Activated CD4-positive, alpha-beta memory T cell treated with anti-CD3 and anti-CD28 coated beads for 36 hours (primary cell): ENCODE measurements at places on chromosomes 12 and 14.

GRCh38 chr14:105491366-105491973 lies 424 bp downstream of the TEDC1 start:
- peak; percentile 96 for DNase-seq

GRCh38 chr14:62745496-62745895 lies 299.8 kb downstream of the KCNH5 start:
- no peak for DNase-seq

- no peak for DNase-seq
These were observed 53.1 kb upstream of the GNPNAT1 start for GRCh38 chr14:52844262-52845060.

GRCh38 chr12:53808023-53808705 lies 56.4 kb upstream of the CISTR start:
- DNase-seq, result no peak

GRCh38 chr12:88310666-88311065 lies 168.6 kb downstream of the TMTC3 start:
- no peak for DNase-seq

DNA sequence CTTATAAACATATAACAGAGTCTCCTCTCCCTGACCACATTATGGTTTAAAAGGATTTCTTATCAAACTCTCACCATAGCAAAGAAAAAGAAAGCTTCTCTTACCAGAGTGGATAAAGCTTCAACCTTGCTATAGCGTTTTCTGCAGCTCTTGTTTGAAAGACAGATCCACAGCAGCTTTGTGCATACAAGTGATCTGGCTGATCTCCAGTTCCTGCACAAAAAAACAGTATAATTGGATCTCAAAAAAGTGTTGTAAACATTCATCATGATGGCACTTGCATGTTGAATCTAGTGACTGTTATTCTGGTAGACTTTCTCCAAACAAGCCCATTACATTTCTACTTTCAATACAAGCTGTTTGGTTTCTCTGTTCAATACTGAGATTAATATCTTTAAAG lies 178.9 kb upstream of the MGAT4C start:
- DNase-seq, result no peak

GRCh38 chr12:34393086-34393820 lies 371.0 kb downstream of the ALG10 start:
- DNase-seq, result no peak

- no peak for DNase-seq
These were observed 220.3 kb downstream of the FBXL14 start for GRCh38 chr12:1373901-1374735.

GRCh38 chr12:41418586-41418985 lies 230.5 kb downstream of the PDZRN4 start:
- no peak for DNase-seq

GRCh38 chr14:100434033-100434601 lies 111.0 kb downstream of the SLC25A47 start:
- DNase-seq, result no peak

- no peak for DNase-seq
These were observed 56.2 kb downstream of the LRFN5 start for GRCh38 chr14:41662780-41663472.

GRCh38 chr14:58669556-58670200 lies 31.9 kb downstream of the DACT1 start:
- DNase-seq, result no peak

GRCh38 chr12:13241833-13242488 lies 45.4 kb downstream of the EMP1 start:
- no peak for DNase-seq

- no peak for DNase-seq
These were observed 1029.8 kb upstream of the TMEM132C start for GRCh38 chr12:127237151-127237550.

GRCh38 chr12:120249266-120249874 lies 16.2 kb downstream of the PXN start:
- no peak for DNase-seq

GRCh38 chr12:132324841-132325732 lies 4.3 kb downstream of the GALNT9 start:
- no peak for DNase-seq

- no peak for DNase-seq
These were observed 529 bp downstream of the PHLDA1 start for GRCh38 chr12:76031081-76031413.

DNA sequence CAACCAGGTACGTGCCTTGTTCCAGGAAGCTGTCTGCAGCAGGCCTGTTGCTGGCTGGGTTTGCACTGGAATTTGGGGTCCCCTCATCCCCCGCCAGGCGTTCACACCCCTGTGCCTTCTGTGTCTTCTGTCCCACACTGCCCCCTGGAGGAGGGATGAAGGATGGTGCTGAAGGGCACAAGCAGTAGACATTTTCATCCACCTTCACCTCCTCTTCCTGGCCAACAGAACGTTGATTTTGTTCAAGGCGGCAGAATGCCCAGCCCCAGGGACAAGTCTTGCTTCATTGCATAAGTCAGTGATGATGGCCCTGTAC lies 122.1 kb downstream of the CALM1 start:
- peak; percentile 64 for DNase-seq

DNA sequence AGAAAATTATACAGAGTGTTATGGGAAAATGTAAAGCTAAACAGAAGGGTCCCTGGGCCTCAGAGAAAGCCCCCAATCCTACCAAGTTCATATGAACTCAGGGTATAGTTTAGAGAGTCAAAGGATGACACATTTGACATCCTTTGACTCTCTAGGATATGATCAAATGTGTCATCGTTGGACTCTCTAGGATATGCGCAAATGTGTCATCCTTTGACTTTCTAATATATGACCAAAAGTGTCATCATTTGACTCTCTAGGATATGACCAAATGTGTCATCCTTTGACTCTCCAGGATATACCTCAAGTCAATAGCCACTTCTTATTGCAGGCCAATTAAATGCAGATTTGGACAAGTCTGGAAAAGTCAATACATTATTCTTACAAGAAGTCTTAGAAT lies 204.8 kb upstream of the IGF1 start:
- no peak for DNase-seq

GRCh38 chr12:4789776-4790175 lies 69.6 kb downstream of the GALNT8 start:
- no peak for DNase-seq

DNA sequence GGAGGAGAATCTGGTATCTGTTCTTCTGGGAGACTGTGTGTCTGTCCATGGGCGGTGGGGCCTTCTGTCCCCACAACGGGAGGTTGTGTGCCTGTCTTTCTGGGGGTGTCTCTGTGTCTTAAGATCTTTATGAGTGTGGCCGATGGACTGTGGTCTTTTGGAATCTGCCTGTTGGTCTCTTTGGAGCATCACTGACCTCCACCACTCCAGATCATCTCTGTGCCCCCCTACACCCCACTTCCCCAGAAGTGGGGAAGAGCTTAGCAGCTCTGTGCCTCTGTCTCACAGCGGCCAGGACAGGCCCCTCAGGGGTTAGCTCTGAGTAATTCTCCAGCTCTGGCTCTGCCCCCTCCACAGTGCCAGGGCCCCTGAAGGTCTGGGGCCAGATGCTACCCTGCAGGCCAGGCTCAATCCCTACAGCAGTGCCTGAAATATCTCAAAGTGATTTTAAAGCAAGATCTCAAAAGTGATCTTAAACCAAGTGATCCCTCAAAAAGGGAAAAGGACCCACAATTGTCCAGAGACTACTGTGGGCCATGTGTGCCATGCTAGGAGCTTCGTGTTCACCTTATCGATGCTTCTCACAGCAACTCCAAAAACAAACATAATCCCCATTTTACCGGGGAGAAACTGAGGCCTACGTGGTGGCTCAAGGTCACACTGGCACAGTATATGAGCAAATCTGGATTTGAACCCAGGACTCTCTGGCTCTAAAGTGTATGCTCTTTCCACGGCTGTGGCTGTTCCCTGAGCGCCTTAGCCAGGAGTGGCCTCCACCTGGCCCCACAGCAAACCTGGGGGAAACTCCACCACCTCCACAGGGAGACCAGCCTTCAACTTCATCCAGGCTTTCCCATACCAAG lies 26.0 kb upstream of the KRT78 start:
- DNase-seq, result no peak

GRCh38 chr12:29492891-29493290 lies 4.6 kb downstream of the OVCH1 start:
- DNase-seq, result no peak

GRCh38 chr12:129886541-129886940 lies 17.3 kb downstream of the TMEM132D start:
- DNase-seq, result no peak

- no peak for DNase-seq
These were observed 141.9 kb downstream of the BTG1 start for GRCh38 chr12:92003701-92004100.

GRCh38 chr12:2265461-2266167 lies 212.8 kb downstream of the CACNA1C start:
- no peak for DNase-seq

- DNase-seq, result no peak
These were observed 9.8 kb upstream of the MFAP5 start for GRCh38 chr12:8672381-8672780.

GRCh38 chr12:132154941-132155770 lies 10.9 kb downstream of the NOC4L start:
- DNase-seq, result peak; percentile 29

GRCh38 chr12:130775953-130776856 lies 60.1 kb upstream of the RIMBP2 start:
- DNase-seq, result peak; percentile 86

GRCh38 chr12:74120644-74121043 lies 417.0 kb upstream of the ATXN7L3B start:
- DNase-seq, result no peak

DNA sequence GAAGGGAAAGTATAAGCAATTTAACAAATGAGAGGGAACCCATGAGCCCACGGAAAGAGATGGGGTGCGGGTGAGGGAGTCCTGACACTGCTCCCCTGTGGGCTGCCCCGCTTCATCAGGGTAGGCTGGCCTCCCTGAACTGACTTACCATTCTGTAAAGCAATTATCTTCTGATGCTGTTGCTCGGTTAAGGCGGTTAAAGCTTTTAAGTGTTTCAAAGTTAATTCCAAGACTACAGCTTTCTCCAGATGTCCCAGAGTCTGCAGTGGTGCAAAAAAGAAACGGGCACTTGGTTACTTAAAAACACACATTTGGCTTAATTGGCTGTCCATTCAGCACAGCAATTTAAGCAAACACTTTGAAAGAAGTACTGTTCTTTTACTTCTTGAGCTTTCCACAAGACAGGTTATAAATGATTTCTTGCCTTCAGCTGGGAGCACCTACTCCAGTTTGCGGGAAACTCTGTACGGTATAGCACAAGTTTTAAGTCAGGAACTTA lies 1.3 kb downstream of the BHLHE41 start:
- no peak for DNase-seq

GRCh38 chr12:67637718-67638117 lies 10.8 kb upstream of the DYRK2 start:
- DNase-seq, result no peak

DNA sequence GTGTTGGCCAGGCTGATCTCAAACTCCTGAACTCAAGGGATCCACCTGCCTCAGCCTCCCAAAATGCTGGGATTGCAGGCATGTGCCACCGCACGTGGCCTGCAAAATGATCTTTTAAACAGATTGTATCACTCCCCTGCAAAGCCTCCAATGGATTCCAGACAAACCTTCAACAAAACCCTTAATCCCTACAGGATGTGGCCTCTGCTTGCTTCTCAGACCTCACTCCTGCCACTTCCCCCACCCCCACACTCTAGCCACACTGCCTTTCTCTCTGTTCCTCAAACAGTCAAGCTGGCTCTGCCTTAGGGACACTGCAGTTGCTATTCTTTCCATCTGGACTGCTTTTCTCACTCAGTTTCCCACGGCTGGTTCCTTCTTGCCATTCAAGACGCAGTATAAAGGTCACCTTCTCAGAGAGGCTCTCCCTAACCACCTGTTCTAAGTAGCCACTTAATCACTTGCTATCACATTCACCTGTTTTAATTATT lies 47.3 kb upstream of the TMED10 start:
- peak; percentile 38 for DNase-seq

DNA sequence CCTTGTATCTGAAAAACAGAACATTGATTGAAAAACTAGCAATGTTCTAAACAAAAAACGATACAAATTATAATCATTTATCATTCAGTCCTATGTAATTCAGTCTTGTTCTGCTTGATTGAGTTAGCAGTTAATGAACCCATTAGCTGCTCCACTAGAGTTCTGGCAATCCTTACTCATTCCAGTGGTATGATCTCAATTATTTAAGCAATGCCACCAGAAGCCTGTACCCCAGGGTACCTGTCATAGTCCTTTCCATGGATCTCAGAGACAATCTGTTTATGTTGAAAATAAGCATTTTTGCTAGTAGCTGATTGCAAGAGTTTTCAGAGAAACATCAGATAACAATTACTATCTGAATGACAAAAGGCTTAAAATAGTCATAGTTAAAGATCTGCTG lies 115.9 kb downstream of the UNC79 start:
- no peak for DNase-seq
